Bronchus fibroblast of lung (primary cell): ENCODE measurements at places on chromosomes 4 and X. TPM values are rescaled to one million over a fixed set of nuclear protein-coding genes. Genes with fewer than 3 reads are reported as not detected.

The NPY1R gene
- total RNA-seq, result not detected in 2 replicates

The ARHGAP6 gene
- total RNA-seq, result 2.2 and 2.9 TPM in 2 replicates

The DCX gene
- not detected in 2 replicates for total RNA-seq

The MAGEC2 gene
- not detected in 2 replicates for total RNA-seq

The SFRP2 gene
- 1.2 and 3.2 TPM in 2 replicates for total RNA-seq

The EVC2 gene
- total RNA-seq, result 6.9 and 7.0 TPM in 2 replicates

The FHDC1 gene
- total RNA-seq, result under 0.01 and 0.17 TPM in 2 replicates

The XIAP gene
- total RNA-seq, result 10.9 and 20.4 TPM in 2 replicates
